ENCODE measurements at places on chromosomes 7 and 10.

- no peak for DNase-seq
These were observed 200.8 kb downstream of the TNS3 start for GRCh38 chr7:47381134-47381495.

DNA sequence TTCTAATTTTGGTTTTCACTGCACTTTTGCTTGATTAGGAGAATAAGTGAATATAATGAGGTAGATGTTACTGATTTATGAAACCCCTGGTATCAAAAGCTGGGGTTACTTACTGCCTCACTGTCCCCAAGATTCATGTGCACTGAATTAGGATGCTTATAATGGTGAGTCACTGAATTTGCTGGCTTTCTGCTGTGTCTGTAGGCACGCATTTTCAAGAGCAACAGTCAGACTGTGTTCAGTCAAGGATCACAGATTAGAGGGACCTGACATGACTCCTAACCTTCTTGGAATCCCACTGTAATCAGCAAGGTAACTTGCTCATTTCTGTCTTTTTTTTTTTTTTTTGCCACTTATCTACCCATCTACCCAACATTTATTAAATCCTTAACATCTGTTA, 59.7 kb downstream of the GPR85 start:
- no peak for DNase-seq

DNA sequence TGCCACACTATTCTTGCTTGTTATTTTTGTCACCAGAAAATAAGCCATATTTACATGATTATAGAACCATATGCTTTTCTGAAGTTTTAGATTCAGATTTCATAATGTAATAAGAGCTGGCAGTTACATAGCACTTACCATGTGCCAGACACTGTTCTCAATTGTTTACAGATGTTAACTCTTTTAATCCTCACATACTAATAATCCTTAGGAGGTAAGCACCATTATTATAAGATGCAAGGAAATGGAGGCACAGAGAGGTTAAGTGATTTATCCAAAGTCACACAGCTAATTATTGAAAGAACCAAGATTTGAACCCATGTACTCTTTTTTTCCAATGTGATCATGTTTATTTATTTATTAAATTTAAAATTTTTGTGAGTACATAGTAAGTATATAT, 57.2 kb downstream of the CREB5 start:
- peak; percentile 46 for DNase-seq

DNA sequence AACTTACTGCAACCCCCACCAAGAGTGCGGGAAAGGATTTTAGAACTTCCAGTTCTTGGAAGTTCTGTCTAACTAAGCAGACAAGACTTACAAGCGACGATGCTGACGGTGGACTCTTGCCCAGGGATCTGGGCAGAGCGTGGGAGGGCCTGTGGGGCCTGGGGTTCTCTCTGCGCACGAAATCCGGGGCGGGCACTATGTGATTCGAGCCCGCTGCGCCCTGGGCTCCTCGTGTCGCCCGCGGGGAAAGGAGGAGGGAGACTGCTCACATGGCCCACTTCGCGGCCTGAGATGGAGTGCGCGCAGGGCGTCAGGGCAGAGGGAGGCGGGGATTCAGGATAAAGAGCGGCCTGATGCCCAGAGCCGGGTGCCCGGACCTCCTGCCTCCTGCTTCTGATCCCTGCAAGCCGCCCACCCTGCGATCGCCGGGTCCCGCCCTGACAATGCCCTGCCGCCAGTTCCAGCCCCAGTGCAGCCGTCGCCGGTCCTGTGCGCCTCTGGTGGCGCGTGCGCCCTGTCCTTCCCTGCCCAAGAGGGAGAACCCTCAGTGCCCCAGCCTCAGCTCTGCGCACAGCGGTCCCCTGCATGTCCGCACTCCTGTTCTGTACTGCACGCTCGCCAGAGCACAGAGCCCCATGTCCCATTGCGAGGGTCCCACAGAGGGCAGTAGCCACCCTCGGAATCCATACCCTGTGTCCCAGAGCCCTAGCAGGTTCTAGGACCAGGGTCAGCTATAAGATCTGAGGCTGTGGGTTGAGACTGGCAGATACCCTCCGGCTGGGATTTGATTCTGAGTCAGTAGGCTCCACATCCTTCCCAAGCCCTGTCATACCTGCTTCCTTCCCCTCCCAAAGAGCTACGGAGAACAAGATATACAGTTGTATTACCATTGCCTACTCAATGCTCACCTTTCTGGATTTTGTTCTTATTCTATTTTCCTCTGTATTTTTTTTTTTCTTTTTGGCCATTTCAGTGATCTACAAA, 99.4 kb upstream of the TMEM106B start:
- DNase-seq: no peak

- no peak for DNase-seq
These were observed 109.4 kb downstream of the ABLIM1 start for GRCh38 chr10:114548662-114549061.

Data from NCI-H2171 (cell line).